NCI-H1048 (cell line): ENCODE measurements at places on chromosomes 7 and 10.

DNA sequence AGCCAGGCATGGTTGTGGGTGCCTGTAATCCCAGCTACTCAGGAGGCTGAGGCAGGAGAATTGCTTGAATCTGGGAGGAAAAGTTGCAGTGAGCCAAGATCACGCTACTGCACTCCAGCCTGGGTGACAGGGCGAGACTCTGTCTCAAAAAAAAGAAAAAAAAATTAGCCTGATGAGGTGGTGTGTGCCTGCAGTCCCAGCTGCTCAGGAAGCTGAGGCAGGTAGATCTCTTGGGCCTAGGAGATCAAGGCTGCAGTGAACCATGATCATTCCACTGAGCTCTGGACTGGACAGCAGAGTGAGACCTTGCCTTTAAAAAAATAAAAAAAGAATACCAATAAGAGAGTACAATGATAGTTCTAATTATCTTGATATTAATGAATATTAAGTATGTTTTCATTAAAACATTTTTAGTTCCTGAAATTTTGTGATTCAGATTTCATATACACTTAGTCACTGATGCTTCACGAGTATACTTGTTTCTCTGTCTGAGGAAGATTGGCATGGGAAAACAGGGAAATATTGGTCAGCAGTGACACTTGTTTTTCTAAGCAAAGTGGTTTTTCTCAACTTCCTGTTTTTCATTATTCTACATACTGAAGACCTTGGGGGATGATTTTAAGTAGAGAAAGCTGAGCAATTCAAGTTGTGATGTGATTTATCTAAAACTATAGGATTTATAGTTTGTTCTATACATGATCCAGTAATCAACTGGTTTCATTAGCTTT, 76.8 kb downstream of the ADK start:
- DNase-seq = no peak

- DNase-seq = no peak
Measured at GRCh38 chr7:94249631-94250030, 145.1 kb upstream of the COL1A2 start.

DNA sequence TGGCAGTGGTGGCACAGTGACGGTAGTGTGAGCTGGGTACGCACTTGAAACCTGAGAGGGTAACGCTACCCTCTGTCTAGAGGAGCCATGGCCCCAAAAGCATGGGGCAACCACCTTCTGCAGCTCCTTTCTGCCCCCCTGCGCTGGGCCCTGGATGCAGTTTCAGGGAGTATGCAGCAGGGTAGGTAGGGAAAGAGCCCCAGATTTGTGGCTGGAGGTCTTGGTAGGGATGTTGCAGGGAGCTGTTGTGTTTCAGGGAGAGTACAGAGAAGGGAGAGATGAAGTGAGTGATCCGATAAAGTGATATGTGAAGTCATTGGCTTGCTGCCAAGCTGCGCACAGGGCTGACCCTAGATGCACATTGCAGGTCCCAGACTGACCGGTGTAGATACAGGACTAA, 2.7 kb upstream of the PGAM2 start:
- DNase-seq = no peak

DNA sequence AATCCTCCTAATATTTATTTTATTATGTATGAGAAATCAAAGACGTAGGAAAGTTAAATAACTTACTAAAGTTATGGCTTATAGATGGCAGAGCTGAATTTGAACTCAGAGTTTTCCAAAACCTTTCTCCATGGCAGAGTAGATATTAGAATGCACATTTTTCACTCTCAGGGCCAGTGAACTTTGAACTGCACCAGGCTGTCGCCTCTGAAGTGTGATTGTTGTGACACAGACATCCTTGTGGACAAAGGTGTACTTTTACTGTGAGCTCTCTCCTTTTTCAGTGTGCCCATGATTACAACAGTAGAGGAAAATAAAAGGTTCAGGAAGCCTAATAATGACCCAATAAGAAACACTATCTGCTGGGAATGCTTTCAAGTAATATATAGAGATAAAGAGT, 29.1 kb downstream of the TES start:
- no peak for DNase-seq

DNA sequence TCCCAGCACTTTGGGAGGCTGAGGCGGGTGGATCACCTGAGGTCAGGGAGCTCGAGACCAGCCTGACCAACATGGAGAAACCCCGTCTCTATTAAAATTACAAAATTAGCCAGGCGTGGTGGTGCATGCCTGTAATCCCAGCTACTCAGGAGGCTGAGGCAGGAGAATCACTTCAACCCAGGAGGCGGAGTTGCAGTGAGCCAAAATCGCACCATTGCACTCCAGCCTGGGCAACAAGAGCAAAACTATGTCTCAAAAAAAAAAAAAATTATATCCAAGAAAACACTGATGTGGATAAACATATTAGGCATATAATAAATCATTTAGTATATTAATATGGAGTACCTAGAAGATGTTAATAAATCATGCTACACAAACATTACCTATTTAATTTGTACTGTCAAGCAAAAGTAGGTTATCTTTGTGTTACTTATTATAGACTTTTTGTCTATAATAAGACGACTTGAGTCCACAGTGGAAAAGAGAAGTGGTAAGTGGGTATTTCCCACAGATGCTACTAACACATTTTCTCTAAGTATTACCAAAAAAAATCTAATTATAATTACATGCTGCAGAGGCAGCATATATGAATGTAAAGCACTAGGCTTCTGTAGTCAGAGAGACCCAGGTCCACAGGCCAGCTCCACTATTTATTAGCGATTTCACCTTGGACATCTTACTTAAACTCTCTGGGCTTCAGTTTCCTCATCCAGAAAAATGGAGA, 34.5 kb downstream of the DNMBP start:
- DNase-seq = no peak
